ENCODE measurements at places on chromosomes 2 and 18.

- DNase-seq = no peak
Measured at GRCh38 chr18:62702259-62702658, 13.1 kb upstream of the PHLPP1 start.

DNA sequence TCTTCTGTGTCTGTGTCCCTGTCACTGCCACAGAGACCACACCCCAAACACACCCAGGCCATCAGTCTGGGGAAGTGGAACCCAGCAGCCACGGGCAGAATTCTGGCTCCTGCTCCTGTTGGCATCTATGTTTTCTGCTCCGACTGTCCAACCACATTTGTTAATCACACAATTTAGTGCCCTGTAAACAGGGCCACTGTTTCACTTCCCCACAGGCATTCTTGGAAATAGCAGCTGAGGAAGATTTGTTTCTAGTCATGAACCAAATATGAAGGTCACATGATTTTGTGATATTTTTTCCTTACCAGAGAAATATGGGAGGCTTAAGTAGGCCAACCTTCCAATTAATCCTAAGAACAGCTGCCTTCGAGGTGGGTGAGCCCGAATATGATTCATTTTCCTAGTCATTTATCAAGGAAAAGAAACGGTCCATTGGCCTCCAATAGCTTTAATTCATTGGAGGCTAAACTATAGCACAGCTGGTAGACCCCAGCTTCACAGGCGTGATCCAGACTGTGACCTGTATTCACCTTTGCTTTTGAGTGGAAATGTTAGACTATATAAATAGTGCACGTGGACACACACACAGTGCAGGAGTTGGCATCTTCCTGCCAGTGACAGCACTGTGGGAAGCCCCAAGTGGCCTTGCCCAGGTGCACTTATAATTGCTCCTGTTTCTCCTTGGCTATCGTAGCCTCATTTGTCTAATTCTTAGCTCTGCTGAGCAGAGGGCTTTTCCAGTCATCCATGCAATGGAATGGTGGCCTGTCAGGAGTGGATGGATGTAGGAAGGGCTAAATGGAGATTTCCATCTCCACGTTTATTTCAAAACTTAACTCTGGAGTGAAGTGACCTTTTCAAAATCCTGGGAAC lies 267.9 kb downstream of the LPIN1 start:
- peak; percentile 48 for DNase-seq

DNA sequence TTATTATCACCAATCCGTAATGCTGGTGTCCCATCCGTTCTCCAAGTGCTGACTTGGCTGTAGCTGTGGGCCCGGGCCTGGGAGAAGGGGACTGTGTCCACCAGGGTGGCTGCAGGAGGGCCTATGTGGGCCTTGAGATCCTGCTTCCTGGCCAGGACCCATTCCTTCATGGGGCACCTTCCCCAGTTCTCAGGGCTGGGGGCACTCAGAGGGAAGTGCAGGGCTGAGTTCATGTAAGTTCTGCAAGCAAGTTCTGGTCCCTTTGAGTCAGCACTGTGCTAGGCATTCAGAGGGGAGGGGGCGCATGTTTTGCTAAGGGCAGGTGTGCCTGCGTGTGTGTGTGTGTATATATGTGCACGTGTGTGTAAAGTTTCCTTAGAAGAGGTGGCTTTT lies 94.0 kb downstream of the GLI2 start:
- no peak for DNase-seq

- no peak for DNase-seq
Measured at GRCh38 chr2:183214680-183215079, 90.4 kb downstream of the NUP35 start.

DNA sequence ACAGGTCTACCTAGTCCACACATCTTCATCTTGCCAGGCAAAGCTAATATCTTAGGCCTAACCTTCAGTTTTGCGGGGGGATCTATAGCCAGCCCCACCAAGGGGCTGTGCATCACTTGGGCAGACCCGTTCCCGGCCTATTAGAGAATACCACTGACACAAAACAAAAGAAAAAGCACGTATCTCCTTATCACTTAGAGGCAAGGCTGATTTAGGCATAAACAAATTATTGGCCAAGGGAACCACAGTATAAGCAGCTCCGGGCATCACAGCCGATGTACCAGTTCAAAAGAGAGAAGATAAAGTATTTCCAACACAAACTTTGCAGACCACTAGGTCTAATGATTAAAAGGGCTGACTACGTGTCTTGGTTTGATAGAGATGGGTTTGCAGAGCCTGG lies 248.0 kb downstream of the TCF4 start:
- DNase-seq = no peak

GRCh38 chr2:41314511-41315070 lies 733.2 kb upstream of the PKDCC start:
- no peak for DNase-seq

DNA sequence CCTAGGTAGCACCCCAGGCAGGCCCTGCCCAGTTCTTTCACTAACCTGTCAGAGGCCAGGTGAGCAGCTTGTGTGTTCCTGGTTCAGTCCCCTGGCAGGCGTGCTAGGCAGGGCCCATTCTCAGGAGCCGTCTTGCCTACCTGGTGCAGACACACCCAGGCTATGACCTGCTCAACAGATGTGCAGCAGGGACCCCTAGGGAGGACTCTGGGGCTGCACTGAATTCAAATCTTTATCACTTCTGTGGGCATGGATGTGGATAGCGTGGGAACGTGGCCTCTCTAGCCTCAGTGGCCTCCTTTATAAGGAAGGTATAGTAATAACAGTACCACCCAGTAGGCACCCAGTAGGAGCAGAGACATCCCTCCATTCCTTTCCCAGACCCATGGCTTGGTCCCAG lies 48.4 kb downstream of the PLEKHB2 start:
- DNase-seq = no peak

GRCh38 chr2:34368304-34368703 lies 769.2 kb upstream of the FAM98A start:
- DNase-seq = no peak

GRCh38 chr18:13443552-13443951 lies 225.0 kb downstream of the LDLRAD4 start:
- DNase-seq = no peak

Data from fibroblast of skin of right biceps (primary cell).